ENCODE measurements at places on chromosomes 13 and 19.

GRCh38 chr13:39037410-39037879 lies 444 bp downstream of the PROSER1 start:
- DNase-seq = no peak

GRCh38 chr19:36160821-36161596 lies 8.8 kb upstream of the COX7A1 start:
- no peak for DNase-seq

GRCh38 chr13:89749888-89750287 lies 1597.6 kb upstream of the MIR17HG start:
- no peak for DNase-seq

DNA sequence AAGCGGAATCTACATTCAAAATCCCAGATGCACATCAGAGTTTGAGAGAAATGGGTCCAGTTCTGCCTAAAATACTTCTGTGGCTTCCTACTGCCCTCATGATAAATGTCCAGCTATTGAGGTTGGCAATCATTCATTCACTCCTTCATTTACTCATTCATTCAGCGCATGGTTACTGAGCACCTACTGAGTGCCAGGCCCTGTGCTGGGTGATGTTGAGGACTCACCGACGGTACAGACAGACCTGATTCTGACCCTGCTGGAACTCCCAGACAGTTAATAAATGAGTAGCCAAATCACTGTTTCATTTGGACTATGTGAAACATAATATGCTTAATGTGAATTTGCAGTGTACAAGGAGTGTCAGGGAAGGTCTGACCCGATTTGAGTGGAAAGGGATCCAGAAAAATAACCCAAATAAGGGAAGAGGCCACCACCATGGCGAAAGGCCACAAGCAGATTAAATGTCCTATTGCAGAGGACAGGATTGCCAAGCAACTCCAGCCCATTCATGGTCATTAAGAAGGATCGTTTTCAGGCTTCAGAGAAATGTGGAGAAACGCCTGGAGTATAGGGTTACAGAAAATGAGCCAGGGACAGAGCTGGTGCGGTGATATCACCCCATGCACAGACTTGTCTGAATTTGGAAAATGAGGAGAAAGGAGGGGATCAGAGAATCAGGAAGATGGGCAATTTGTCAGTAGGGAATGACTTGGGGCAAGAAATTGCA lies 20.5 kb downstream of the DYRK1B start:
- no peak for DNase-seq

DNA sequence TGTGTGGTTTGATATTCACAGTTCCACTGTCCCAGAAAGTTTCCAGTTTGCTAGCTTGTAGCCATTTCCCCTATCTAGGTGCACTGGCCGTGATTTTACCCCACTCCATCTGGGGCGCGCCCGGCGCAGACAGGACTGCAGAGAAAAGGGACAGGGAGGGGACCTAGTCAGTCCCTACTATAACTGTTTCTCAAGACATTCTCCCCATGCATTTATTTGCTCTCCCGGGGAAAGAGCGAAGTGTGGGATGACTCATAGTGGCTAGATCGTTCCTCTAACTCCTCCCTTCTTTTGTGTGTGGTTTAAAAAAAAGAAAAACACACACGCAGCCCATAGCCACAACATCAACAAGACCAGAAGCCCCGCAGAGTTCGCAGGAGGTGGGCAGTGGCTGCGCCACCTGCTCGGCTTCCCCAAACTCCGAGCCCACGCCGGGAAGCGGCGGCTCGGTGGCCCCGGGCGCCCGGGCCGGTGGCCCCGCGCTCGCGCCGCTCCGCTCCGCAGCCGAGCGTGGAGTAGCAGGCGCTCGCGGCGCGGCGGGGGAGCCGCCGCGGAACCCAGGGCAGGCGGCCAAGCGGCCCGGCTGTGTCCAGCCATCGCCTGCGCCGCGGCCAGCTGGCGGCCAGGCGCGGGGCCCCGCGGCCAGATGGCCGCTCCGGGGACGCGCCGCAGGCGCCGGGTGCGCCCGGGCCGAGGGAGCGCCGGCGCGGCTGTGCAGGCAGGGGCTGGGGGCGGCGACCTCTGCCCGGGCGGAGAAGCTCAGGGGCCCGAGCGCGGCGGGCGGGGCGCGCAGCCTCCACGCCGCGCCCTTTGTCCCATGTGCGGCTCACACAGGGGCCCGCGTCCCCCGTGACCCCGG lies 653 bp downstream of the TMTC4 start:
- DNase-seq = peak; percentile 60
